ENCODE measurements at places on chromosomes 16 and 17. TPM values are rescaled to one million over a fixed set of nuclear protein-coding genes. Genes with fewer than 3 reads are reported as not detected.

Gene JPH3
- not detected for total RNA-seq

Gene PPY
- total RNA-seq, result not detected

Gene HYDIN
- 0.15 TPM for total RNA-seq

Gene ESRP2
- total RNA-seq, result 0.99 TPM

Gene METRNL
- total RNA-seq, result 106 TPM

Gene USP6
- total RNA-seq, result not detected

Gene ASPSCR1
- total RNA-seq, result 30.8 TPM

Gene DDX52
- 25.2 TPM for total RNA-seq

Gene NOTUM
- total RNA-seq, result not detected

Gene ACE
- total RNA-seq, result 7.9 TPM

Gene FBXO39
- total RNA-seq, result 0.15 TPM

Gene KRT33B
- total RNA-seq, result not detected

Gene KRT222
- total RNA-seq, result not detected
